ENCODE measurements at places on chromosomes 7 and 10. TPM values are rescaled to one million over a fixed set of nuclear protein-coding genes. Genes with fewer than 3 reads are reported as not detected.

- H3K27ac ChIP-seq: no peak overlapping the region
- H3K36me3 ChIP-seq: no peaks in the 10 kb centered on the region
- DNase-seq: no peak
- no peaks in the 10 kb centered on the region for H3K27me3 ChIP-seq
- H3K4me1 ChIP-seq: peaks cover 5% of the 10 kb centered on the region
These were observed 5.6 kb upstream of the MALSU1 start for GRCh38 chr7:23293500-23294073.

CLRN3 gene
- not detected for polyA plus RNA-seq

DNA sequence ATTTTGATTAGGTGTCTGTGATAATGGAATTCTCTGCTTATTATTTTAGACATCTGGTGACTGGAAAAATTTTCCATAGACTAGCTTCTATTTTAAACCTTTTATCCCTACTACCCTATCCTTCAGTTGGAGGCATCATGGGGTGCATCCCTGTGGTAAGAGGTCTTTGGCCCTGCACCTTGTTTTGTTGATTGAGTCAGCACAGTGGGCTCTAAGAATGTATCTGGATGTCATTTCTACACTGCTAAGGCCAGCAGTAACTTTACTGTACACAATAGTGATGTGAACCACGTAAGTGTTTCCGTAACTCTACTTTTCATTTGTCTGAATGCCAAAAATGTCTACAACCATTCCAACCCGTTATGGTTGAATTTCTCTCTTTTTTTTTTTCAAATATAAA lies 75.6 kb downstream of the ADAM22 start:
- no peak for DNase-seq
- H3K36me3 ChIP-seq: no peaks in the 10 kb centered on the region
- H3K4me3 ChIP-seq: no peak overlapping the region

DNA sequence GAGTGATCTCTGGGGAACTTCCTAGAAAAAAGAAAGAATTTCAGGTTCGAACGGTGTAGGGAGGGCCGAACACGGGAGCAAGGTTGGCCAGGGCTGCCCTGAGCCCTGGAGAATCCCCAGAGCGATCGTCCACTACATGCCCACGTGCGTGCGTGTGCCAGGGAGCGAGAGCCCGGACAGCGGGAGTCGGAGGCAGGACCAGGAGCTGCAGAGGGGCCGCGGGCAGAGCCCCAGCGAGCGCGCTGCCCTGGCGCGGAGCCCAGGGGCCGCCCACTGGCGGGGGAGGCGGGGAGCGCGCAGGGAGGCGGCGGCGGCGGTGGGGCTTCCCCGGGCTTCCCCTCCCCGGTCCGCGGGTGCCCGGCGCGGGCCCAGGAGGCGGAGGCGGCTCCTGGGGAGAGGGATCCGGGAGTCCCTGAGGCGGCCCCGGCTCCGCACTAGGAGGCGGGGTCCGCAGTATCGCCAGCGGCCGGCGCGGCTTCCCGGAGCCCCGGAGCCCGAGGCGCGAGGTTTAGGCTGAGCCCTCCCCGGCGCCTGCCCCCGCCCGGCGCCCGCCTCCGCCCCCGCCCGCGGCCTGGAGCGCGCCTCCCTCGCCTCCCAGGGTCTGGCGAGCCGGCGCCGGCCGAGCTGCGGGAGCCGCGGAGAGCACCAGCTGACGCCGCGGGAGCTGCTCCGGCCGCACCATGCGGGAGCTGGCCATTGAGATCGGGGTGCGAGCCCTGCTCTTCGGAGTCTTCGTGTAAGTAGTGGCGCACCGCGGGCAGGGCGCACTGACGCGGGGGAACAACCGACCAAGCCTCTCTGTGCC lies at the start of gene PLPP4:
Gene PLPP4, plus strand, starts transcription at position 602 of the 805 bp plus-strand sequence. Its CDS starts 79 bp downstream, at position 681.
- no peaks in the 10 kb centered on the region for H3K4me1 ChIP-seq
- no peak for DNase-seq
- H3K27me3 ChIP-seq: peaks cover 32% of the 10 kb centered on the region
- peak within 1 kb of the TSS; percentile 38 for H3K4me3 ChIP-seq
- no peak within 1 kb of the TSS for H3K27ac ChIP-seq

DNA sequence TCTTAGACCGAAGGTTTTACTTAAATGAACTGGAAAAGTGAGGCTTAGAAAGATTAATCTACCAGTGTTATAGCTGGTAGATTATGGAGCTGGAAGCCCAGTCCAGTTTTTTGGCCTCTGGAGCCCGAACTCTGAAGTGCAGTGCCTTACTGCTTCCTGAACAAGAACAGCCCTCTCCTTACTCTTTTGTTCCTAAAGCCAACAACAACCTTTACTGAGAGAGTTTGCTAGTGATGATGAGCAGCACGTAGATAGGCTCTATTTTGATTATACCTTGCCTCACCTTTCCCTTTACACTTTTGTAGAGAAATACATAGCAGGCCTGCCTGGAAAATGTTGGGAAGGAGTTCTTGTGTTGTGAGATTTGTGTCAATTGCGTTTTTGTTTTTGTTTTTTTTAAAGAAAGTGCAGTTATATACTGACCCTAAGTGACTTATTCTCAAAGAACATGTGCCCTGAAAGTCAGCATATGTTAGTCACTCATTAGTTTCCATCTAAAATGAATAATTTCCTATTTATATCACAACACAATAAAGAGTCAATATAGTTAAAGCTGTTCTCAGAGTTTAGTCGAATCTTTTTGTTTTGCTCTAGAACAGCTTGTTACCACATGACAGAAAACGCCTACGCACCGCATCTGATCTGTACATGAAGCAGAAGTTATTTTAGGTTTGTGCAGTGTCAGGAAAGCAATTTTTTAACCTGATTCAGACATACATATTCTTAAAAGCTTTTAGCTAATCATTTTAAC lies 33.0 kb downstream of the PLEKHA1 start:
- no peaks in the 10 kb centered on the region for H3K27me3 ChIP-seq
- H3K36me3 ChIP-seq: peaks cover 11% of the 10 kb centered on the region
- no peak for DNase-seq
- peaks cover 35% of the 10 kb centered on the region for H3K4me1 ChIP-seq
- no peak overlapping the region for H3K27ac ChIP-seq

- no peaks in the 10 kb centered on the region for H3K36me3 ChIP-seq
- H3K4me1 ChIP-seq: peaks cover 58% of the 10 kb centered on the region
- peak within 1 kb of the TSS; percentile 55 for H3K27ac ChIP-seq
- peak within 1 kb of the TSS; percentile 92 for H3K4me3 ChIP-seq
- peak; percentile 78 for DNase-seq
These were observed at the start of gene MICALL2 for GRCh38 chr7:1458683-1459511. Gene MICALL2 (minus strand): TSS chr7:1459470. CDS start chr7:1459326, 144 bp downstream.

DNA sequence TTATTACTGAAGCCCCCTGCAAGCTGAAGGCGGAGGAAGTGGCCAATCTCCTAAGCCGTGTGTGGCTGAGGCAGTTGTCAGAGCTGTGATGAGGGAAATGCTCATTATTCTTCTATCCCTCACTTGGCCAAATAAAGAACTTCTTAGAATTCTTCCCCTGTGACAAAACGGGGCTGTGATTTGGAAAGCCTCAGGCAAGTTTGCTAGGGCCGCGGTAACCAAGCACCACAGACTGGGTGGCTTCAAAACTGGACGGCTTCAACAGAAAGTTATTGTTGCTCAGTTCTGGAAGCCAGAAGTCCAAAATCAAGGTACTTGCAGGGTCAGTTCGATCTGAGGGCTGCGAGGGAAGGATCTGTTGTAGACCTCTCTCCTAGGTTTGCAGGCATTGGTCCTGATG lies 72.3 kb upstream of the STEAP1B start:
- no peak overlapping the region for H3K27ac ChIP-seq
- no peak overlapping the region for H3K4me3 ChIP-seq
- peaks cover 11% of the 10 kb centered on the region for H3K4me1 ChIP-seq
- H3K36me3 ChIP-seq: no peaks in the 10 kb centered on the region
- no peaks in the 10 kb centered on the region for H3K27me3 ChIP-seq
- no peak for DNase-seq

CTAGE4 gene
- polyA plus RNA-seq: 0.03 TPM

GRCh38 chr7:132443761-132444520 lies 132.3 kb downstream of the PLXNA4 start:
- H3K36me3 ChIP-seq: no peaks in the 10 kb centered on the region
- H3K27me3 ChIP-seq: no peaks in the 10 kb centered on the region
- no peak for DNase-seq
- H3K27ac ChIP-seq: no peak overlapping the region
- H3K4me3 ChIP-seq: no peak overlapping the region
- H3K4me1 ChIP-seq: peaks cover 17% of the 10 kb centered on the region

- H3K27ac ChIP-seq: no peak overlapping the region
- no peak for DNase-seq
- H3K4me3 ChIP-seq: no peak overlapping the region
These were observed 113.5 kb upstream of the SDK1 start for GRCh38 chr7:3187444-3188040.

DNA sequence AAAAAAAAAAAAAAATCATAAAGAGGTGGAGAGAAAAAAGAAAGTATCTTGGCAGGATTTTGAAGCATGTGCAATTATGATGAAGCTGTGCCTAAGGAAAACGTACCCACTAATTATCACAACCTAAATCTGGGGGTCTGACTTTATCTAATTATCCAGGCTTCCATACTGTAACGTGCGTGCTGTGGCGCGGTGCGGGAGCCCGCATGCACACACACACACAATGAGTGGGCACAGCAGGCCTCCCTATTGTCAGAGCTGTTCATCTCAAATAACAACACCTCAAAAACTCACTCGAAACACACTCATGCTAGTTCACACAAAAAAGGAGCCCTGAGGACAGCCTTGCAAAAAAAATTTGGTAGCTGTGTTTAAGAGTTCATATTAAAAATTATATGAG lies 31.9 kb downstream of the BEND7 start:
- DNase-seq: no peak
- no peaks in the 10 kb centered on the region for H3K4me1 ChIP-seq
- H3K36me3 ChIP-seq: peaks cover 63% of the 10 kb centered on the region
- no peak overlapping the region for H3K4me3 ChIP-seq
- H3K27me3 ChIP-seq: no peaks in the 10 kb centered on the region

GRCh38 chr7:18505870-18506460 lies 10.4 kb downstream of the HDAC9 start:
- H3K36me3 ChIP-seq: no peaks in the 10 kb centered on the region
- H3K4me1 ChIP-seq: peaks cover 21% of the 10 kb centered on the region
- no peak overlapping the region for H3K4me3 ChIP-seq
- no peaks in the 10 kb centered on the region for H3K27me3 ChIP-seq
- no peak for DNase-seq

DNA sequence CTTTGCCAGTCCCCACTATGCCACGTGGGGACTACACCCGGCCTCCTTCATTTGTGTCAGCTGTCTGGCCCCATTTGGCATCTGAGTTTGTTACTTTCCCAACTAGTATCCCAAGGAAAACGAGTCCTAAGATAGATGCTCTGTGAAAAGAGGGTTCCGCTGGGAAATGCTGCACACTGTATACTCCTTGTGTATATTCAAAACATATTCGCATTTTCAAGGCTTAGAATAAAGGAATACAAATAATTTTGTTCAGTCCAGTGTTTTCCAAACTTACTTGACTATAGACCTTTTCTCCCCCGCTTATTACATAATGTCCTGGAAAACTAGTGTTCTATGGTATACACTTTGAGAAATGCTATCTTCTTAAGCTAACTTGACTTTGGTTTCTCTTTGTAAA lies 167.8 kb upstream of the IMMP2L start:
- H3K36me3 ChIP-seq: no peaks in the 10 kb centered on the region
- H3K27me3 ChIP-seq: no peaks in the 10 kb centered on the region
- H3K27ac ChIP-seq: no peak overlapping the region
- no peak for DNase-seq
- H3K4me3 ChIP-seq: no peak overlapping the region

DNA sequence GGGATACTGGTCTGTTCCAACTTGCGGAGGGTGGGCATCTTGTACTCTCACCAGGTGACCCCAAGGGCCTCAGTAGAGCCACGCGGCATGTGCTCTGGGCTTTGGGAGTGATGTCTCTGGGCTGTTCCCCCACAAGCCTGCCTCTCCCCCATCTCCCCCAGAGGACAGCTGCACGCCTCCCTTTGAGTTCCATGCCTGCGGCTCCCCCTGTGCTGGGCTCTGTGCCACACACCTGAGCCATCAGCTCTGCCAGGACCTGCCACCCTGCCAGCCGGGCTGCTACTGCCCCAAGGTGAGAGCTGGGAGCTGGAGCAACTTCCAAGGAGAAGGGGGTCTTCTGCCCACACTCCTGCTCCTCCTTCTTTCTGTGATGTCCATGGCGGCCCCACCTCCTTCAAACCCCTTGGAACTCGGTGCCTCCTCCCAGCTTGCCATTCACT lies 15.0 kb upstream of the ZNF862 start:
- no peak overlapping the region for H3K27ac ChIP-seq
- no peak for DNase-seq
- H3K36me3 ChIP-seq: no peaks in the 10 kb centered on the region
- no peaks in the 10 kb centered on the region for H3K4me1 ChIP-seq
- H3K27me3 ChIP-seq: no peaks in the 10 kb centered on the region
- no peak overlapping the region for H3K4me3 ChIP-seq

DNA sequence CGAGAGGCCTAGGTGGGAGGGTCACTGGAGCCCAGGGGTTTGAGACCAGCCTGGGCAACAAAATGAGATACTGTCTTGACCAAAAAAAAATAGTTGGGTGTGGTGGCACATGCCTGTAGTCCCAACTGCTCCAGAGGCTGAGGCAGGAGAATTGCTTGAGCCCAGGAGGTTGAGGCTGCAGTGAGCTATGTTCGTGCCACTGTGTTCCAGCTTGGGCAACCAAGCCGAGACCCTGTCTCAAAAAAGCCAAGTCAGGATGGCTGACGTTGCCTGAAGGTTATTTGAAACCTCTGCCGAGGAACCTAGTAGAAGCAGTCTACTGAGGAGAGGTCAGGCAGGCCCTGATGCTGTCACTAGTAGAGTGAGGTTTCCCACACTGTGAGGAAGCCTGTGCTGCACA lies 22.8 kb downstream of the DNAJB6 start:
- H3K27me3 ChIP-seq: no peaks in the 10 kb centered on the region
- H3K36me3 ChIP-seq: peaks cover 59% of the 10 kb centered on the region
- no peak overlapping the region for H3K4me3 ChIP-seq
- peaks cover 42% of the 10 kb centered on the region for H3K4me1 ChIP-seq

DNA sequence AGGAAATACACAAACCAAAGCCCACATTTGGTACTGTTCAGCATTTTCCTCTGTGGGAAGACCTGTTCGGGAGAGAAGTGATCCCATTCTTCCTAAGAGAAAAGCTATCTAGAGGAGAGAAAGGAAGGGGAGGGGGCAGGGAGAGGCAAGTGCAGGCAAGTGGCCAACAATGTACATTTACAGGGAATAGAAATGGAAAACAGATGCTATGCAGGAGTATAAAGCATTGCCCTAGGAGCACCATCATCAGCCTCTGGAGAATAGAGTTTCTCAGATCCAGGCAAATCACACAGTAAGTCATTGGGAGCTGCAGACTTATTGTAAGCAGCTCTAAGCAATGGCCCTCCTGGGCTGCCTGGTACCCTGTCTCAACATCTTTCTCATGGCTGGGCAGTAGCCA lies 424.4 kb upstream of the AUTS2 start:
- no peak overlapping the region for H3K4me3 ChIP-seq
- H3K36me3 ChIP-seq: no peaks in the 10 kb centered on the region
- no peak overlapping the region for H3K27ac ChIP-seq
- H3K4me1 ChIP-seq: no peaks in the 10 kb centered on the region
- no peak for DNase-seq

GRCh38 chr7:9945857-9946256 lies 1027.8 kb upstream of the PHF14 start:
- H3K4me3 ChIP-seq: no peak overlapping the region
- no peaks in the 10 kb centered on the region for H3K36me3 ChIP-seq
- H3K27me3 ChIP-seq: no peaks in the 10 kb centered on the region
- no peak overlapping the region for H3K27ac ChIP-seq
- no peak for DNase-seq

GRCh38 chr7:118517275-118517674 lies 292.8 kb downstream of the ANKRD7 start:
- no peaks in the 10 kb centered on the region for H3K27me3 ChIP-seq
- DNase-seq: no peak
- H3K4me3 ChIP-seq: no peak overlapping the region
- no peaks in the 10 kb centered on the region for H3K4me1 ChIP-seq
- no peak overlapping the region for H3K27ac ChIP-seq

Measured in heart left ventricle (tissue), 16 donors.